ENCODE measurements at places on chromosomes 2 and 18. TPM values are rescaled to one million over a fixed set of nuclear protein-coding genes. Genes with fewer than 3 reads are reported as not detected.

The ASTL gene
- total RNA-seq: not detected

The LHCGR gene
- not detected for total RNA-seq

The ONECUT2 gene
- total RNA-seq: 230 TPM

The ABCG8 gene
- not detected for total RNA-seq

The GPBAR1 gene
- total RNA-seq: 1.6 TPM

The LIMS1 gene
- total RNA-seq: 18.5 TPM

DNA sequence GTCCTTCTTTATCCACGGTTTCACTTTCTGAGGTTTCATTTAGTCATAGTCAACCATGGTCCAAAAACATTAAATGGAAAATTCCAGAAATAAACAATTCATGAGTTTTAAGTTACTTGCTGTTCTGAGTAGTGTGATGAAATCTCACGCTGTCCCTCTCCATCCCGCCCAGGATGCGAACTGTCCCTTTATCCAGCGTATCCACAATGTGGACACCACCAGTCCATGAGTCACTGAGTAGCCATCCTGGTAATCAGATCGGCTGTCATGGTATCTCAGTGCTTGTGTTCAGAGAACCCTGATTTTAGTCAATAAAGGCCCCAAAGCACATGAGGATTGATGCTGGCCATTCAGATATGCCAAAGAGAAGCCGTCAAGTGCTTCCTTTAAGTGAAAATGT lies 3.7 kb downstream of the SP140L start:
- no peaks in the 10 kb centered on the region for H3K4me1 ChIP-seq
- H3K27ac ChIP-seq: no peak overlapping the region
- H3K4me3 ChIP-seq: no peak overlapping the region
- no peaks in the 10 kb centered on the region for H3K36me3 ChIP-seq

GRCh38 chr2:23385351-23385747 lies 370 bp downstream of the KLHL29 start:
- peak; percentile 72 for DNase-seq
- H3K27me3 ChIP-seq: peaks cover 13% of the 10 kb centered on the region
- no peak overlapping the region for H3K27ac ChIP-seq
- H3K4me3 ChIP-seq: no peak overlapping the region
- peaks cover 19% of the 10 kb centered on the region for H3K4me1 ChIP-seq

DNA sequence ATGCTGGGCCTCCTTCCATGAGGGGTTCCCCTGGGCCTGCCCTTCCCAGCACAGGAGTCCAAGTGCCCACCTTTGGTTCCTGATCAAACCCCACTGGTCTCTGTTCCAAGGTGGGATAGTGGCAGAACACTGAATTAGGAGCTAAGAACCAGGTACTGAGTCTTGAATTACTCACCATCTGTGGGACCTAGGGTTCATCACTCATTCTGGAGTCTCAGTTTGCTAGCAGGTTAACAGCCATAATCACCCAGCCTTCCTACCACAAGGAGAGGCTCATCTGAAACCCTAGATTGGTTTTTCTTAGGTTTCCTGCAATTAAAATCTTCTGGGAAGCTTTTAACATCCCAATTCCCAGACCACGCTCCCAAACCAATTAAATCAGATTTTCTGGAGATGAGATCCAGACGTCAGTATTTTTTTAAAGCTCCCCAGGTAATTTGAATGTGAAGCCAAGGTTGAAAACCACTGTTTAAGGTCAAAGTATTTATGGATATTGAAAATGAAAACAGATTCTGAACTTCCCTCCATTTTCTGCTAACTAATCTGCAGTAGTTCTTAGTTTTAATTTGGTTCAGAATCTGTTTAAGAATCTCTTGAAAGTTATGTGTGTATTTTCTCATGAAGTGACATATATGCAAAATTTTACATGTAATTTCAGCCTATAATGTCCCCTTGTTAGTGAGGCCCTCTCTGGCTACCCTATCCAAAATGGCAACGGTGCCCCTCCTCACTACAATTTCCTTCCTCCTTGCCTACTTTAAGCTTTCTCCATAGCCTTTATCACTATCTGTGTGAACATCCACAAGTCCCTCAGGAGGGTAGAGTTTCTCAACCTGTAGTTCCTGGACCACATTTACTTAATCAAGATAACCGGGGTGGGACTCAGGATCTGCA lies 166.5 kb upstream of the CXCR4 start:
- peaks cover 4% of the 10 kb centered on the region for H3K27me3 ChIP-seq
- no peak overlapping the region for H3K4me3 ChIP-seq
- no peak overlapping the region for H3K27ac ChIP-seq
- peaks cover 28% of the 10 kb centered on the region for H3K4me1 ChIP-seq

- no peak within 1 kb of the TSS for H3K27ac ChIP-seq
- H3K4me1 ChIP-seq: peaks cover 4% of the 10 kb centered on the region
- H3K4me3 ChIP-seq: no peak within 1 kb of the TSS
- no peak for DNase-seq
- peaks cover 5% of the 10 kb centered on the region for H3K27me3 ChIP-seq
Observed at GRCh38 chr2:202072737-202073401, at the start of gene KIAA2012. Gene KIAA2012 (plus strand): TSS chr2:202073255. CDS start chr2:202073628, 373 bp downstream.

- H3K4me3 ChIP-seq: peak within 1 kb of the TSS; percentile 80
- H3K4me1 ChIP-seq: no peaks in the 10 kb centered on the region
- H3K27me3 ChIP-seq: peaks cover 6% of the 10 kb centered on the region
Observed at GRCh38 chr2:210224941-210225672, at the start of gene ACADL. Gene ACADL (minus strand): TSS chr2:210225447. CDS start chr2:210225263, 184 bp downstream.

GRCh38 chr2:201984333-201984732 lies 49.3 kb upstream of the FZD7 start:
- no peak overlapping the region for H3K27ac ChIP-seq
- no peaks in the 10 kb centered on the region for H3K27me3 ChIP-seq
- peaks cover 4% of the 10 kb centered on the region for H3K36me3 ChIP-seq
- H3K4me3 ChIP-seq: peak overlapping the region; percentile 21

DNA sequence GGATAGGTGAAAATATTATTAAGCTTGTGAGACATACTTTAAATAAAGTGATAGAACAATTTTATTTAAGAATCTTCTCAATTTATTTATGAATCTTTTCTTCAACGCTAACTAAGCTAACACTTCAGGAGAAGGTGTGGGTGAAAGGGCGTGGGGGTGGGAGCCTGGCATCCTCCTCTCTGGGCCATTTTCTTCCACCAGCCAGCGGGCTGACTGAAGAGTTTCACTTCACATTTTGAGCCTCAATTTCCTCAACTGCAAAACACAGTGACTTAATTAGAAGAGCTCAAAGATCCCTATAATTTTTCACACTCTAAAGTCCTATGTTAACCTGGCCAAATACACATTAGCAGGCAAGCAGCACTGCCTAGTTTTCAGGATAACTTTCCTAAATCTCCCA lies 94.8 kb downstream of the FTCDNL1 start:
- no peaks in the 10 kb centered on the region for H3K27me3 ChIP-seq
- peaks cover 5% of the 10 kb centered on the region for H3K4me1 ChIP-seq
- DNase-seq: no peak
- no peak overlapping the region for H3K4me3 ChIP-seq
- no peak overlapping the region for H3K27ac ChIP-seq
- H3K36me3 ChIP-seq: peaks cover 11% of the 10 kb centered on the region

GRCh38 chr2:239318151-239318611 lies 82.6 kb downstream of the HDAC4 start:
- no peak for DNase-seq
- H3K4me3 ChIP-seq: no peak overlapping the region
- H3K27me3 ChIP-seq: peaks cover 5% of the 10 kb centered on the region

GRCh38 chr18:59659508-59660170 lies 37.6 kb downstream of the CCBE1 start:
- no peak overlapping the region for H3K27ac ChIP-seq
- DNase-seq: no peak
- H3K4me1 ChIP-seq: no peaks in the 10 kb centered on the region
- no peaks in the 10 kb centered on the region for H3K36me3 ChIP-seq

DNA sequence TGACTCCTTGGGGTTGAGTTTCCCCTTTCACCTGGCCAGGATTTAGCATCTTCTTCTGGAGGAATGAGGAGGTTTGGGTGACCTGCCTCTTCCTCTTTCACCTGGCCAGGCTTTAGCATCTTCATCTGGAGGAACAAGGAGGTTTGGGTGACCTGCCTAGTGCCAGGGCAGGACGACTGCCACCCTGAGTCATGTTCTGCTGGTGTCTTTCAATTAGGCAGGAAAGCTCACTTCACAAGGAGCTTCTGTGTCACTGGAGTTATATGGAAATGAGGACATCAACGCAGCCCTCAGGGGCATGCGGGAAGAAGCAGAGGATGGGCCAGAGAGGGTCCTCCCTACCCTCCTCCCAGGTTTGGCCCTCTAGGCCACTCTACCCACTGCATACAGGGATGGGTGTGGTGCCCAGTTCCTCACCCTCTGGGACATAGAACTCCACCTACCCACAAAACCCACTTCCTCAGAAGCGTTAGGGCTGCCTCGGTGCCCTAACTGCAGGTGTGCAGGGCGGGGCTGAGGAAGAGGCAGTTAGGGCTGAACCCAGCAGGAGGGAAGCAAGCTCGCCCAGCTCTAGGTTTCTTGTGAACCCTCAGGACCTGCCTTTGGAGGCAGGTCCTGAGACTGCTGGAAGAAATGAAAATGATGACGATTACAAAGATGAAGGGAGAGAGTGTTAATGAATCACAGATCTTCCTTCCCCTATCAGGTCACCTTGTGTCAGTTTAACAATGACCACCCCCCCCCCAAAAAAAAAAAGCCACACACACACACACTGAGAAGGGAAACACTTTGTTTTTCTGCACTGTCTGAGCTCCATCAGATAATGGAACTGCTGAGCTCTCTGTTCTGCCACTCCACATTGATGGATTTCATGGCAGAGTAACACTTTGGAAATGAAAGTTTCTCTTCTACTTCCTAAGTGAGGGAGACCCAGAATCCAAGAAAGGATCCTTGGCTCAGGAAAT lies 71.0 kb downstream of the ARL4C start:
- no peaks in the 10 kb centered on the region for H3K4me1 ChIP-seq
- DNase-seq: no peak
- no peak overlapping the region for H3K27ac ChIP-seq
- peaks cover 2% of the 10 kb centered on the region for H3K27me3 ChIP-seq
- no peak overlapping the region for H3K4me3 ChIP-seq
- no peaks in the 10 kb centered on the region for H3K36me3 ChIP-seq
